ENCODE measurements at places on chromosomes 3 and 15. TPM values are rescaled to one million over a fixed set of nuclear protein-coding genes. Genes with fewer than 3 reads are reported as not detected.

DNA sequence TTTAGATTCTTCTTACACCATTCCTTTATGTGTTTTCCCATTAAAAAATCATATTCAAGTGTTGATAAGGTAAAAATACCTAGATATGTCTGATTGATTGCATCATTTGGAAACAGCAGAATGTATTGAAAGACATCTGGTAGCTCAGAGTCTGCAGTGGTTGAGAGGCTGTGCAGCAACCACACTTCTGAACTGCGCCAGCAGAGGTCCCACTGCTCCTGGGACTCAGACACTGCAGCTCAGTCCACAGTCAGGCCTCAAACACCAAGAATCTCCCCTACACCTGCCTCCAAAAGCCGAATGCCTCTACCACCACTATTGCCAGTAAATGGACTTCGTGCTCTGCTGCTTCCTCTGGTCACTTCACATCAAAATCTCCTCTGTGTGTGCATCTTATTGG is 176.9 kb upstream of the LMCD1 start:
- DNase-seq = peak; percentile 37

C3orf85 gene
- not detected for total RNA-seq

GRCh38 chr3:18841422-18842343 is 306.6 kb upstream of the KCNH8 start:
- no peak for DNase-seq

GRCh38 chr3:154981201-154981600 is 98.9 kb upstream of the MME start:
- no peak for DNase-seq

RGMA gene
- 0.20 TPM for total RNA-seq

GRCh38 chr3:31544634-31545033 is 11.9 kb downstream of the STT3B start:
- DNase-seq = no peak

TGM4 gene
- total RNA-seq = under 0.01 TPM

CPNE9 gene
- total RNA-seq = under 0.01 TPM

KCNMB3 gene
- total RNA-seq = 2.6 TPM

- no peak for DNase-seq
Measured at GRCh38 chr3:65344846-65345245, 657.0 kb upstream of the ADAMTS9 start.

- no peak for DNase-seq
Measured at GRCh38 chr3:37272741-37273140, 98.4 kb upstream of the LRRFIP2 start.

TLR9 gene
- not detected for total RNA-seq

DNA sequence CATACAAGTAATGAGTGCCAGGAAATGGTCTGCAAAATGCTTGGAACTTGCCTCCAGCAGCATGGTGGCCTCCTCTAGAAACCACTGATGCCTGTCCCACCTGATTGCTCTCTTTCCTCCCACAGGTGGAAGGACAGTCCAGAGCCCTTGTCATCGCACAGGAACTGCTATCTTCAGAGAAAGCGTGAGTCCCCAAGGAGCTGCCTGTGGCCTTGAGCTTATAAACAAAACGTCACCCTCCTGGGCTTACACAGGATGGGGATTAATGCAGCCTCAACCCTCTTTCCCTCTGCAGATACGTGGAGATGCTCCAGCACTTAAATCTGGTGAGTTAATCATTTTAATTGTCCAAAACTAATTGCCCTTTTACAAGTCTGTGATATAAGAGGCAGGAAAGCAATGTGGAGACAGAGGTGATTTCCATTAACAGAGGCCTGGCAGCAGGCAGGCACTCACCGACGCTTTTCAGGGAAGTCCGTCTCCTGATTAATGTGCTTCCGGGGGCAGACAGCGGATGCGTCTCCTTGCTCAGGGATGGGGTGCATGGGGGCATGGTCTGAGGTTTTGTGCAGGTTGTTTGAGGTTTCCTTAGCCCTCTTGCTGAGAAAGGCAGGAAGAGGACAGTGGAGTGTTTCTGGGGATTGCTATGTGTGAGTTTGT is 61.8 kb downstream of the FGD5 start:
- no peak for DNase-seq

- no peak for DNase-seq
Measured at GRCh38 chr3:128523591-128523990, 30.6 kb upstream of the GATA2 start.

DNA sequence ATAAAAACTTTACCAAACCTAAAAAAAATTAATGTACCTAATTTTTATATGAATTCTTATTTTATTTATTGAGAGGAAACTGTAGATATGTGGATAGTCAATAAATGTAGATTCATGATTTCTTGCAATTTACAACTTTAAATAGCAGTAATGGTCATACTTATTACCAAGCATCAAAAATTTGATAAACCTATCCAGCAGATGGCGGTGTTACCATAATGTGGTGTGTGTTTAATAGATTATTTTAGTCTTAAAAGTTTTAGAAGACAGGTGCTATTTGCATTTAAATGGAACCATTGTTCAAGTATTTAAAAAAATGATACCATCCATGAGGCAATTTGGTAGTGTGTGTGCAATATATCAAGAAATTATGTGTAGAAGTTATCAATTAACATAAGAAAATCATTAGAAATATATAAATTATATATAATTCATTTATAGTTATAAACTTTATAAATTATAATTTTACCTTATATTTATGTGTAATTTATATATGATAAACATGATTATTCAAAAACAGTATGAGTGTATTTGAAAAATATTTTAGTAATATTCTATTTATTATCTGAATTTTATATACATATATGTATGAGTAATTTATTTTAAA is 176.0 kb upstream of the BCHE start:
- DNase-seq = peak; percentile 26

DUOX1 gene
- total RNA-seq = not detected

MAP6D1 gene
- 1.7 TPM for total RNA-seq

ARNT2 gene
- 0.22 TPM for total RNA-seq

DNA sequence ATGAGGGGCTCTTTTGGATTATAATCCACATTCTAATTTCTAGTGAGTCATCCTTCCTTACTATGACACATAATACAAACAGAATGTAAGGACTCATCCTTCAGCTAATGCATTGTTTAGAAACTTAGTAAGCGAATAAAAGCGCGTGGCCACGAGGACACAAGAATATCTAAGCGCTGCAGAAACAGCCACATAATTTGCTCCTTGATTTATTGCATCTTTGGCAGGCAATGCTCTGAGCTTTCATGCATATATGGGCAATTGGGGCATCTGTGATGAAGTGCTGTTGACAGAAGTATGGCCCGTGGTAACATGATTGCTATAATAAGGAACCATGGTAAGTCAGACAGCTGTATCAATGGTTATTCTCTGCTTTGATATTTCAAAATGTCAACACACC is 191.3 kb upstream of the ZNF385D start:
- DNase-seq = peak; percentile 0

IL16 gene
- total RNA-seq = 1.5 TPM

- DNase-seq = no peak
Measured at GRCh38 chr15:65406424-65407000, 16.2 kb downstream of the IGDCC4 start.

HRG gene
- total RNA-seq = not detected

CP gene
- total RNA-seq = 0.60 TPM

DNA sequence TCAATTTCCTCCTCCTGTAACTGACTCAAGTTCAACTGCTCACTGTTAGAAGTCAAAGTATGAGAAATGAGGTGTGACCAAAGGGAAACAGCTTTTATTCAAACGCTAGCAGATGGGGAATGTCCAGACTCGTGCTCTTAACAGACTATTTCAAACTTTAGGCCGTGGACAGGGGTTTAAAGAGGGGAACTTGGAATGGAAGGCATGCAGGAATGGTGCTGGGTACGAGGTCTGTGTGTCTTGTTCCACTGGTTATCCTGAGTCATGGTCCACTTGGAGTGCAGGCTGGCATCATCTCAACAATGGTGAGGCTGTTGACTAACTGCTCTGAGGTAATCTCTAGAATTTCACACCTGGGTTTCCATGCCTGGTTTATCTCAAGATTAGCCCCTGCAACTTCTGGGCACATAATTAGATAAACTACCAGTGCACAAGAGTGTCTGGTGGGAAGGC is 22.9 kb upstream of the DNAAF4 start:
- no peak for DNase-seq

DNA sequence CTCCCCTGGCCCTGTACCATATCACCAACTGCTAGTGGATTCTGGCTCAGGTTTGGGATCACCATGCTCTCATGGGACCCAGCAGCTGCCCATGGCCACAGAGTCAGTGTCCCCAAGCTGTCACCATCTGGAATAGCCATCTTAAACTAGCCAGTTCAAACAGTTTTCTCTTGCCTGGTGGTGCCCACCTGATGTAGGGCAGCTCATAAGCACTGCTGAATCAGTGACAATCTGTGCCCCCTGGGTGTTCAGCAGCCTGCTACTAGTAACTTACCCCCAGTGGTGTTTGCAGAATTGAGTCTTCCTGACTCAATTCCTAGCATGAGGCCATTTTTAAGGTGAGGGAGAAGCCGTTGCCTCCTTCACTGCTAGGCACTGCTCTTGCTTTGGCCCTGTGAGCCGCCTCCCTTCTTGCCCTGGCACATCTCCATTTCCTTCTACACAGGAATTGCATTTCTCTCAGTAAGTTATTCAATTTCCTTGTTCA is 7.9 kb downstream of the RPSA start:
- no peak for DNase-seq

GRAMD2A gene
- total RNA-seq = under 0.01 TPM

DNA sequence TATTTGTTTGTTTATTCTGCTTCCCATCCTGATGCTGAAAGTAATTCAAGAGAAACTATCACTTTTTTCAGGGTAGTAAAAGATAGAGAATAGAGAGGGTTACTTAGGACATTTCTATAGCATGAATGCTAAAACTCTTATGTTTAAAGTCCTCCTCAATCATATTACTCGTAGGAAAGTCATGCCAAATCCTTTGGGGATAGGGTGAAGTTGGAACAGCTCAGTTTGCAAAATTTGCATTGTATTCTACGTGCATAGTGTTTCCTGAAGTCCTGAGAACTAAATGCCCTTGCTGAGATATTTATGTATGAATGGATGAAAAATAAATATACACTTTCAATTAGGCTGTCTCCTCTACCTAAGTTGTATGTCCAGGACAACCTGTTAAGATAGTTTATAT is 14.6 kb downstream of the PLSCR5 start:
- peak; percentile 10 for DNase-seq

DNA sequence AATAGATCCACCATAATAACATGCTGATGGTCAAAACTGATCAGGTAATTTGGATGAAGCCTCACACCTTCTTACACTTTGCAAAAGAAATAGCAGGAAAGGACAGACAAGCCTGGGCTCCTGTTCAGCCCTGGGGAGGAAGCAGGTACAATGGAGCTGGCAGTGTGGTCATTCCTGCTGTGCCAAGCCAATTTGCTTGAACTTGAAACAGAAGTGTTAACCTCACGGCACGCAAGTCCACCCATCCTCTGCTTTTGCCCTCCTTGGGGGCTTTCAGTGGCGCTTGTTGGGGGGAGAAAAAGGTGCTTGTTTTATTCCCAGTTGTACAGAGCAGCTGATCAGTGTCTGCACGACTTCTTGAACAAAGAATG is 36.8 kb upstream of the RFTN1 start:
- DNase-seq = peak; percentile 44

UNC13C gene
- total RNA-seq = not detected

TRNT1 gene
- total RNA-seq = 31.0 TPM

DNA sequence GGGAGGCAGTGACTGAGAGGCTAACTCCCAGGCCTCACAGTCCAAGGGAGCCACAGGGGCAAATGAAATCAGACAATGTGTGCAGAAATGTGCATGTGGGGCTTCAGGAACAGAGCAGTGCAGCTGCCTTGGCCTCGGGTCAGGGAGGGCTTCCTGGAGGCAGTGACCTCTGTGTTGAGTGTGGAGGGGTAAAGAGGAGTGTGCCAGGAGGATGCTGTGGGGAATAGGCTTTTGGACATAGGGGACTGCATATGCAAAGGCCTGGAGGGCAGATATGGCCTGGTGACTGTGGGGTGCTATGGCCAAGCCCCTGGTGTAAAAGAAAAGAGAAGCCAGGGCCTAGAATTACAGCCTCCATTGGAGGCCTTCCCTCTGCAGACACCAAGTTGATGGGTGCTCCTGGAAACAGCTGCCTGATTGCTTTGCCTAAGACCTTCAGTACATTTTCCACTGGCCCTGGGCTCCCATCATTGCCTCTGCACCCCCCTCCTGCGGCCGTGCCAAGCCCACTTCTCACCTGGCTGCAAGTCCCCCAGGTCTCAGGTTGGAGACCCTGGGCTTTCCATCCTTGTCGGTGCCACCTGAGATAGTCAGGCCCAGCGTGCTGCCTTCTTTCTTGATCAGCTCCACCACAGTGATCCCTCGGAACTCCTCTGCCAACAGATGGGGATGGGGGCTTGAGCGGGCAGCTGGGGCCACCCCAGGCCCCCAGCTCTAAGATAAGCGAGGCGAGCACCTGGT is 15.1 kb downstream of the GRIP2 start:
- DNase-seq = no peak

GRCh38 chr3:112111785-112112402 is 21.2 kb downstream of the GCSAM start:
- DNase-seq = peak; percentile 79

- DNase-seq = no peak
Measured at GRCh38 chr3:45126730-45127129, 19.4 kb downstream of the CDCP1 start.

DNA sequence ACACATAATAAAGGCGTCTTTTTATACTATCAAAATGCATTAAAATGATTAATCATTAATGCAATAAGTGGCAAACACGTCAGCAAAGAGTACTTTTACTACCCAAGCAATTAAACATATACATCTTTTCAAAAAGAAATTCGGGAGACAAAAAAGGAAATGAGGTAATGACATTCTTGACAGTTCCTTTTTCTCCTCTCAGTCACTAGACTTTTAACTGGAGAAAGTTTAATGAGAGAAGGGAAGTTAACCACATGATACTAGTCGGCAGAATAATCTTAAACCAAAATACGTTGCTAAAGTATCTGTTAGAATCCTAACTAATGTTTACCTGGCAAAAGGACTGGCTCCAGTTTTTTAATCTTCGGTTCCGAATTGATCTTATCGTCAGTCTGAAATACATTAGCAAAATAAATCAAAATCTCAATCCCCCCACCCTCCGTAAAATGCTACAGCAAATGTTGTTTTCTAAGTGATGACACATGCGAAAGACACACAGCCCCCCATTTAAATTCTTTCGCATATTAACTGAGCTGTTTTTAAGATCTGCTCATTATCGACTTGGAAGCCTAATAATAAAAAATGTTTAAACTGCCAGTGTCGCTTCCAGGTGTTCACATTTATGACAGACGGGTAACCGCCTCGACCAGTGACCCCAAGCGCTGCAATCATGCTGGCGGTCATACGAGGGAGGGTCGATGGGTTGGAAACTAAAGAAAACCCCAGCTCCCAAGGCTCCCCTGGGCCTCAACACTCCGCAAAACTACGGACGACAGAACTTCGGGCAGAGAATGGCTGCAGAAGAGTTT is 778 bp downstream of the MTMR10 start:
- no peak for DNase-seq

GXYLT2 gene
- under 0.01 TPM for total RNA-seq

PLXND1 gene
- total RNA-seq = 131 TPM

LYZL4 gene
- not detected for total RNA-seq

FAM43A gene
- 93.1 TPM for total RNA-seq

- peak; percentile 1 for DNase-seq
Measured at GRCh38 chr3:72126441-72127223, 341.7 kb upstream of the PROK2 start.

Measured in lung microvascular endothelial cell (primary cell).